ENCODE measurements at places on chromosomes 3 and 15.

DNA sequence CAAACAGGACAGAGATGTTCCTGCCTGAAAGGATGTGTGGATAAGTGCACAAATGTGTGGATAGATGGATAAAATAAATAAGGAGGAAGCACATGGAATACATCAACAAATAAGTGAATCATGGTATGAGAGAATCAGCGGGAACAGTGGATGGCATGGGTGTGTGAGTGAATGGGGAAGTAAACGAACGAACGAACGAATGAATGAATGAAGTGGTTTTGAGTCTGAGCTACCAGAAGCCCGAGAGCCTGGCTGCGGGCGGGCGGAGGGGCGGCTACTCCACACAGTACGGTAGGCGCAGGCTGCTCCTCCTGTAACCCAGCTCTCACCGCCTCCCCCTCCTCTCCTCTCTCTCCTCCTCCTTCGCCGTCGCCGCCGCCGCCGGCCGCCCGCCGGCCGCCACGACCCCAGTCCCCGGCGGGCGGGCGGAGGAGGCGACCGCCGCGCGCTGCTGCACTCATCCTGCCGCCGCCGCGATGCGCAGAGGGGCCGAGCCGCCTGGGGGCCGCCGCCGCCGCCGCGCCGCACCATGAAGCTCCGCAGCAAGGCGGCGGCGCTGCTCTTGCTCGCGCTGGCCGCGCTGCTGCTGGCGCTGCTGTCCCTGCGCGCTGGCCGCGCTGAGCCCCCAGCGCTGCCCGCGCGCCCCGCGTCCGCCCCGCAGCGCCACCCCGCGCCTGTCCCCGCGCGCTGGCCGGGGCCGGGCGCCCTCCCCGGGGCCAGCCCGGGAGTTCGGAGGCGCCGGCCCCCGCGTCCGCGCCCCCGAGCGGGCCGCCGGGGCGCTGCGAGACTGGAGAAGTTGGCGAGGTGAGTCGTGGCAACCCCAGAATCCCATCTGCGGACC, at the start of gene GXYLT2:
TSS of gene GXYLT2 (plus strand) at position 342 of the 841 bp plus-strand sequence. CDS start at position 530, 188 bp downstream.
- DNase-seq, result peak; percentile 93

- DNase-seq, result no peak
Observed at GRCh38 chr3:58628823-58629562, 37.6 kb downstream of the FAM3D start.

DNA sequence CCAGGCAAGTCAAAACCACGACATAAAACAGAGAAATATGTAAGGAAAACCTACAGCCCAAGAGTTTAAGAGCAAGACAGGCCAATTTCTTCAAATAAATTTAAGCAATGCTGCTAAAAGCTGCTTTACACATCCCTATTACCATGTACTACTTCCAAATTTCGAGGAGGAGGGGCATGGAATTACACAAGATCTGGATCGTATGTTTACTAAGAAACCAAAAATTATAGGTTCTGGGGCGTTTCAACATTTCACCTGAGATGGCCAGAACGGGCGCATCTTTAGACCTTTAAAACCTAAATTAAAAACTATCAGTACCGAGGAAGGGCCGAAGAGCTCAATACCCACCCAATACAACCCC, 664 bp upstream of the NR2C2 start:
- DNase-seq, result no peak

DNA sequence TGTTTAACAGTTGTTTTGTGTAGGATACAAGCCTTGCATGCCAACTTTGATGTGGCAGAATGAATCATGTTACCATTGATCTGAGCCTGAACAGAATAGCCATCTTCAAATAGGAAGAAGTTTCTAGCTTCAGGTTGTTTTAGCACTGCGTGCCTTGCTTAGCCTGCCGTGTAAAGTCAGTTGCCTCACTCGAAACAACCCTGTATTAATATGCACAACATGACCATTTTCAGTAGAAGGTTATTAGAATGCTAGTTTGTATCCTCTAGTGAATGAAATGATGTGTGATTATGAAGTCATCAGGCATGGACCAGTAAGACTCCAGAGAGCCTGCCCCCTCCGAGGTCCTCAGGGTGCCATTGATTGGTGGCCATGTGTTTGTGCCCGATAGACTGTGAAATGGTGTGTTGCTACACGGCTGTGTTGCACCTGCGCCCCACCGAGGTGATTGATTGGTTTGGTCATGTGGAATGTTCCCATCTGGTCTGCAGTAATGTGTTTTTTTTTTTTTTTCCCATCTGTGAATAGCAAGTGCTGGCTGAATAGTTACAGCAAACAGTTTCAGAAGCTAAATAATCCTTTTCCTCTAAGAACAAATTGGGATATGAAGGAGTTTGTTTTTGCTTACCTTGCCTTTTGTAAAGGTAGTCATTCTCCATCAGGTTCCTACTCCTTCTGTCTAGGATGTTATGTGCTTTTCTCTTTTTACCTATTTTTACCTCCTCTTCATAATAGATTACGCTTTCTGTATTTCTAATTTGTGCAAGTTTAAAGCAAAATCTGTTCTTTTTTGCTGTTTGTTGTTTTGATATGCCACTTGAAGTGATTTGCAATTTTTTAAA, 214.9 kb downstream of the TCF12 start:
- peak; percentile 92 for DNase-seq

- DNase-seq, result no peak
Observed at GRCh38 chr15:48541341-48542278, 103.9 kb downstream of the FBN1 start.

- DNase-seq, result no peak
Observed at GRCh38 chr3:138461246-138461645, 26.8 kb downstream of the ESYT3 start.

Data from neural progenitor cell (in vitro differentiated cells).